ENCODE measurements at places on chromosomes 1 and 21. TPM values are rescaled to one million over a fixed set of nuclear protein-coding genes. Genes with fewer than 3 reads are reported as not detected.

GRCh38 chr21:36508948-36509347, 29.0 kb upstream of the CLDN14 start:
- DNase-seq, result no peak

GRCh38 chr1:48610628-48611542, 138.9 kb upstream of the SPATA6 start:
- DNase-seq, result no peak

Gene LCE3E
- total RNA-seq, result not detected

Gene GBP1
- 87.1 TPM for total RNA-seq

- DNase-seq, result no peak
Observed at GRCh38 chr1:221670081-221670480, 71.8 kb downstream of the DUSP10 start.

DNA sequence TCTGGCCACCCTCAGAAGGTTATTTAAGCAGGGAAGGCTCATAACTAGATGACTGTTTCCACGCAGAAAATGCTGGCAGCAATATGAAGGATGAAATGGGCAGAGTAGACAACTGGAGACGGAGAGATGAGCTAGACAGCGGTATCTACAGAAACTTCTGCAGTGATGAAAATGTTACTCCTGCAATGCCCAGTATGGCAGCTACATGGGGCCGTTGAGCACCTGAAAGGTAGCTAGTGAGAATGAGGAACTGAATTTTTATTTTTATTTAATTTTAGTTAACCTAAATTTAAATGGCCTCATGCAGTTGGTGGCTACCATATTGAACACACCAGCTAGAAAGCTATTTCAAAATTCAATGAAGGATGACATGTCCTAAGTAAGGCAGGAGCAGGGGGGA, 27.3 kb downstream of the SIPA1L2 start:
- no peak for DNase-seq

- DNase-seq, result no peak
Observed at GRCh38 chr1:87603626-87604025, 274.9 kb downstream of the LMO4 start.

Gene TOMM20
- total RNA-seq, result 102 TPM

Gene FCRL4
- total RNA-seq, result not detected

Measured in CD4-positive, CD25-positive, alpha-beta regulatory T cell (primary cell).